ENCODE measurements at places on chromosomes 11 and 22. TPM values are rescaled to one million over a fixed set of nuclear protein-coding genes. Genes with fewer than 3 reads are reported as not detected.
A peak's percentile ranks its signal among the peaks of the same experiment; 100 is the strongest.

SLC22A25 gene
- 1.8 TPM for polyA plus RNA-seq

CREB3L1 gene
- polyA plus RNA-seq: 275 TPM

TTC28 gene
- 13.9 TPM for polyA plus RNA-seq

DNA sequence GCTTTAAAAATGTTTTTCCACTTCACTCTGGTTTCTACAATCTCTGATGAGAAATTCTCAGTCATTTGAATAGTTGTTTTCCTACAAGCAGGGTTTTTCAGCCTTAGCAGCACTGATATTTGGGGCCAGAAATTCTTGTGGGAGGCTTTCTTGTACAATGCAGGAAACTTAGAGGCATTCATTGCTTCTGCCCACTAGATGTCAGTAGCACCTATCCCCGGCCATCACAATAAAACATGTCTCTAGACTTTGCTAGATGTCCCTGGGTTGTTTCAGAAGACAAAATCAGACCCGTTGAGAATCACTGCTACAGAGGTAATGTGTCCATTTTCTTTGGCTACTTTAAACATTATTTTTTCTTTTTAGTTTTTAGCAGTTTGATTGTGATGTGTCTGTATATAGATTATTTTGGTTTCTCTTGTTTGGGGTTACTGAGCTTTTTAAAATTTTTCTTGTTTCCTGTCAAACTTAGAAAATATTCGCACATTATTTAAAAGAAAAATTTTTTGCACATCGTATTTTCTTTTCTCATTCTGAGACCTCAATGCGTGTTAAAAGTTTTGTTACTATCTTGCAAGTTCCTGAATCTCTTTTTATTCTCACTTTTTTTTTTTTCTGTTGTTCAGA, 60.8 kb upstream of the CCDC179 start:
- H3K36me3 ChIP-seq: no peaks in the 10 kb centered on the region
- no peak overlapping the region for H3K4me3 ChIP-seq
- no peaks in the 10 kb centered on the region for H3K27me3 ChIP-seq
- H3K27ac ChIP-seq: no peak overlapping the region
- peaks cover 21% of the 10 kb centered on the region for H3K4me1 ChIP-seq

DNA sequence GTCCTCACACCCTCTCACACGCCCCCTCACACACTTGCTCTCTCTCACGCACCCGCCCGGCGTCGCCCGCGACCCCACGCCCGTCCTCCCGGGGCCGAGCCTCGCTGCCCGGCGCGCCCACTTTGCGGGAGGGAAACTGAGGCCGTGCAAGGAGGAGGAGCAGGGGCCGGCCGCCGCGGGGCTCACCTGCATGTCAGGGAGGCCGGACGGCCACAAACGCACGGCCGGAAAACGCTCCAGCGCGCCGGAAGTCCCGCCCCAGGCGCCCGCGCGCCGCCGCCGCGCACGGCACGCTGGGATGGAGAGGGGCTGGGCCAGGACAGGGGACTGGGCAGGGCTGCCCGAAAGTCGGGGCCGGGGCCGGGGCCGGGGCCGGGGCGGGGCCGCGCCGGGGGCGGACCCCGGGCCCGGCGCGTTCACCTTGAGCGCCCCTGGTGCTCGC, at the start of gene CHID1:
CHID1 (minus strand) TSS at position 222 of the 442 bp plus-strand sequence. CDS start 5,994 bp downstream, outside the sequence.
- peaks cover 7% of the 10 kb centered on the region for H3K4me1 ChIP-seq
- H3K4me3 ChIP-seq: peak within 1 kb of the TSS; percentile 98
- no peaks in the 10 kb centered on the region for H3K27me3 ChIP-seq
- peak within 1 kb of the TSS; percentile 95 for H3K27ac ChIP-seq
- DNase-seq: peak; percentile 94
- H3K36me3 ChIP-seq: no peaks in the 10 kb centered on the region

DNA sequence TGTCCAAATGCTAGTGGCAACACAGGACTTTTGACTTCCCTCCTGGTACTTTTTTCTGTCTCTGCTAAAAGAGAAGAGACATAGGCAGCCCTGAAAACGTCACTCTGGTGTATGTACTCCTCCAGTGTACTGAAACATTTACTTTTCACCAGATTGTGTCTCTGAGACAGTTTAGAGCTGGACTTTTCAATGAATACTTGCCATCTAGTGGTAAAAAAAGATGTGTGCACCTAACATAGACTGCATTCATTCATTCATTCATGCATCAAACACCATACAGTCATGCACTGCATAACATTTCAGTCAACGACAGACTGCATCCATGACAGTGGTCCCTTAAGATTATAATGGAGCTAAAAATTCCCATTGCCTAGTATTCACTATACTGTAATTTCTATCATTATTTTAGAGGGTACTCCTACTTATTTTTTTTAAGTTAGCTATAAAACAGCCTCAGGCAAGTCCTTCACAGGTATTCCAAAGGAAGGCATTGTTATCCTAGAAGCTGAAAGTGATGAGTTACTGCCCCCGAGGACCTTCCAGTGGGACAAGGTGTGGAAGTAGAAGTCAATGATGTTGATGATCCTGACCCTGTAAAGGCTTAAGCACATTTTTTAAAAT, 186.2 kb downstream of the SPON1 start:
- H3K4me3 ChIP-seq: no peak overlapping the region

DNA sequence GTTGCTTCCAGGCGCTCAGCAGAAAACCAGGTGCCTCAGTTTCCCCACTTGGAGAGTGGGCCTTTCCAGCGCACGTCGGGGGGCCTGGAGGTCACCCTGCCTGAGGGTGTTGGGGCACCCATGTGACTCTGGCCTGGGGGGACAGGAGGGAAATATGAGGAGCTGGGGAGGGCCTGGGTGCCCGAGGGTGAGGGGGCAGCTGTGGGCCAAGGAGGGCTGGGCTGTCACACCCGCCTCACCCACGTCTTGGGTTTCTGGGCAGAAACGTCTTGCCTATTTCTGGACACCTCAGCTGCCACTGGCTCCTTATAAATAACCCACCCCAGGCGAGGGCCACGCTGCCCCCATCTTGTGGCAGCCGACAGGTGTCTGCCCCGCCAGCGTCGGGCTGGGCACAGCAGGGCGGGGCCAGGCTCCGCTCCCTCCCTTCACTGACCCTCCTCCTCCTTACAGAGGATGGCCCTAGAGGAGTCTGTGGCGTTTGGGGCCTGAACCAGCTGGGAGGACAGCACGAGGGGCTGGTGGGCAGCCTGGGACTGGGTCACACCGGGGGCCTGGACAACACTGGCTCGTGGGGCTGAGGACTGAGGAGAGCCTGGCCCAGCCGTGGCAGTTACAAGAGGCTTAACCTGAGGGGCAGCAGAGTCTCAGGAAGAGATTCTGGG, 1.5 kb downstream of the TNNT3 start:
- no peak overlapping the region for H3K4me3 ChIP-seq
- H3K27me3 ChIP-seq: no peaks in the 10 kb centered on the region
- H3K36me3 ChIP-seq: no peaks in the 10 kb centered on the region
- H3K4me1 ChIP-seq: peaks cover 8% of the 10 kb centered on the region
- H3K27ac ChIP-seq: no peak overlapping the region
- DNase-seq: no peak

GRCh38 chr11:11985954-11986949, 22.2 kb downstream of the DKK3 start:
- no peaks in the 10 kb centered on the region for H3K27me3 ChIP-seq
- DNase-seq: no peak
- H3K27ac ChIP-seq: peak overlapping the region; percentile 29
- H3K36me3 ChIP-seq: no peaks in the 10 kb centered on the region
- H3K4me3 ChIP-seq: no peak overlapping the region

GRCh38 chr22:18023509-18024275, 669 bp downstream of the MICAL3 start:
- peaks cover 11% of the 10 kb centered on the region for H3K4me1 ChIP-seq
- no peaks in the 10 kb centered on the region for H3K36me3 ChIP-seq
- peaks cover 5% of the 10 kb centered on the region for H3K27me3 ChIP-seq
- peak; percentile 91 for DNase-seq
- peak overlapping the region; percentile 67 for H3K4me3 ChIP-seq

- no peak overlapping the region for H3K27ac ChIP-seq
- H3K4me1 ChIP-seq: peaks cover 48% of the 10 kb centered on the region
- H3K36me3 ChIP-seq: no peaks in the 10 kb centered on the region
- H3K4me3 ChIP-seq: no peak overlapping the region
- peak; percentile 64 for DNase-seq
These were observed 10.6 kb upstream of the CDC42EP1 start for GRCh38 chr22:37549704-37550059.

- no peaks in the 10 kb centered on the region for H3K36me3 ChIP-seq
- H3K27me3 ChIP-seq: no peaks in the 10 kb centered on the region
- peaks cover 3% of the 10 kb centered on the region for H3K4me1 ChIP-seq
- no peak overlapping the region for H3K27ac ChIP-seq
- DNase-seq: no peak
These were observed 4.3 kb downstream of the ZC3H12C start for GRCh38 chr11:110097459-110098012.

DNA sequence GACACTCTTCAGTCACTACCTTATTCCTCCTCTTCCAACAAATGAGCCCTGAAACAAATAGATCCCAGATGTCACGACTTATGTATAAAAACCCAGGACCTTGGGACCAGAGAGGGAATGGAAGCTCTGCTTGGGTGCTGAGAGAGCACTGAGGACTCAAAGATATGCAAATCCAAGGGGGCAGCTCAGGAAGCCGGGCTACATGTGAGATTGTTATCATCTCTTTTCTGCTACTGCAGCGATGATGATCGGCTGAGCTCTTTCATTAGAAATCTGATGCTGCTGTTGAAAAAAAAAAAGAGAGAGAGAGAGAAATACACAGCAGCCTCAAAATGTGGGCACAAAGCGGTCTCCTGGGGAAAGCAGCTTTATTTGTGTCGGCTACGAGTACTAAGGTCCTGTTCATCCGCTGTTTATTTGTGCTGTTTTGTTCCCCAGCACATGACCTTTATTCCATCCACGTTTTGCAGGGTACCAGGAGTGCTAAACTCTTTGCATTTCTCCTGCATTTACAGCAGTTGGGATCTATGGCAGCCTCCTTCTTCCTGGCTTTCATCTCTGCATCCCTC, 120.2 kb downstream of the TRIM29 start:
- H3K4me1 ChIP-seq: peaks cover 16% of the 10 kb centered on the region
- H3K4me3 ChIP-seq: no peak overlapping the region
- no peaks in the 10 kb centered on the region for H3K36me3 ChIP-seq
- no peak for DNase-seq
- no peak overlapping the region for H3K27ac ChIP-seq

- no peak for DNase-seq
- no peaks in the 10 kb centered on the region for H3K4me1 ChIP-seq
- H3K27me3 ChIP-seq: no peaks in the 10 kb centered on the region
- no peak overlapping the region for H3K27ac ChIP-seq
- no peaks in the 10 kb centered on the region for H3K36me3 ChIP-seq
- H3K4me3 ChIP-seq: no peak overlapping the region
These were observed 21.3 kb downstream of the OR51F1 start for GRCh38 chr11:4748438-4748837.

GRCh38 chr11:131666006-131666405, 295.6 kb downstream of the NTM start:
- H3K36me3 ChIP-seq: no peaks in the 10 kb centered on the region
- DNase-seq: no peak
- H3K4me1 ChIP-seq: no peaks in the 10 kb centered on the region
- peaks cover 6% of the 10 kb centered on the region for H3K27me3 ChIP-seq

DNA sequence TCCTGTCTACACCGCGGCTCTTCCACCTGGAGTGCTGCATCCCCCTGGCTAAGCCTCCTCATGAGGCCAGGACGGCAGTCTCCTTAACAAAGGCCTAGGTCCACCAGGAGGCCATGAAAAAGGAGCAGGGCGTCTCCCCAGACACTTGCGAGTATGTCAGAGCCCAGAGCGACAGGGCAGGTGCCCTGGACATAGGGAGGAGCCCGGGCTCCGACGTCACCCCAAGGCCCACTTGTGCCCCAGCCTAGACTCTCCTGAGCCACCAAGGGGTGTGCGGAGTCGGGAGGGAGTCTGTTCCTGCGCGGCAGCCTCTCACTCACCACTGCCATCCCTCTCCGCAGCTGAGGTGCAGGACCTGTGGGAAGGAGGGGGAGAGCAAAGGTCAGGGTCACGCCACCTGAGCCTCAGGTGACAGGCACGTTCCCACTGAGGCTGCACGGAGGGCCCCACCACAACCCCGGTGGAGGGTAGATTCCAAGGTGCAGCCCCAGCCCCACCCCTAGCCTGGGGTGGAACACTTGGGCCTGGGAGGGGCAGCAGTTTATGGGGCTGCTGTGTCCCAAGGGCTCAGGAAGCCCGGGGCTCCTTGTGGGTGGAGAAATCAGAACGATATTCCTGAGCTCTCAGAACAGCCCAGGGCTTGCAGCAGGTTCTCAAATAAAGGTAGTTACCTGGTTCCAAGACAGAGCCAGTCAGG, 10.6 kb downstream of the PRODH start:
- H3K4me3 ChIP-seq: no peak overlapping the region
- no peak for DNase-seq
- H3K27ac ChIP-seq: no peak overlapping the region
- no peaks in the 10 kb centered on the region for H3K27me3 ChIP-seq
- H3K4me1 ChIP-seq: no peaks in the 10 kb centered on the region

- no peaks in the 10 kb centered on the region for H3K27me3 ChIP-seq
- no peak overlapping the region for H3K4me3 ChIP-seq
- H3K4me1 ChIP-seq: peaks cover 21% of the 10 kb centered on the region
- H3K27ac ChIP-seq: peak overlapping the region; percentile 12
These were observed 83.5 kb downstream of the CELSR1 start for GRCh38 chr22:46453829-46454503.

- H3K36me3 ChIP-seq: no peaks in the 10 kb centered on the region
- no peaks in the 10 kb centered on the region for H3K27me3 ChIP-seq
- no peak for DNase-seq
- no peaks in the 10 kb centered on the region for H3K4me1 ChIP-seq
These were observed 7.9 kb downstream of the TMEM258 start for GRCh38 chr11:61784506-61784805.

DNA sequence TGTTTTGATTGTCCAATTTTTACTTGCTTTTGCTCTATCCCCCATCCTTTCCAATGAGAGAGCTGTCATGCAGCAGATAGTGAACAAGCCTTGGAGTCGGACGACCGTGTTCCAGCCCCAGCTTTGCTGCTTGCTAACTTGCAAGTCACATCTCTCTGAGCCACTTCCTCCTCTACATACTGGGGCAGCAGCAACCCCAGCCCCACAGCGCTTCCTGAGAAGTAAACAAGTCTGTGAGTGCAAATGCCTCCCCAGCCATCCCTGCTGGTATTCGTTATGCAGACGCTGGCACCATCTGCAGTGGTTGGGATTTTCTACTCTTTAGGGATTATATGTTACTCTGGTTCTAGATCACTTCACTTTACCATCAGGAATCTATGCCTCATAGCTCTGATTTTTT, 35.0 kb downstream of the TPBGL start:
- H3K4me1 ChIP-seq: no peaks in the 10 kb centered on the region
- H3K4me3 ChIP-seq: no peak overlapping the region
- DNase-seq: no peak
- H3K27me3 ChIP-seq: no peaks in the 10 kb centered on the region

All from hepatocyte (in vitro differentiated cells).